ENCODE measurements at places on chromosomes 2 and 18. TPM values are rescaled to one million over a fixed set of nuclear protein-coding genes. Genes with fewer than 3 reads are reported as not detected.

- DNase-seq, result no peak
- H3K27me3 ChIP-seq, result no peaks in the 10 kb centered on the region
- peak overlapping the region; percentile 95 for H3K4me3 ChIP-seq
- H3K4me1 ChIP-seq, result peaks cover 43% of the 10 kb centered on the region
- H3K36me3 ChIP-seq, result no peaks in the 10 kb centered on the region
- H3K27ac ChIP-seq, result no peak overlapping the region
Observed at GRCh38 chr2:226797289-226797988, 2.2 kb downstream of the IRS1 start.

DNA sequence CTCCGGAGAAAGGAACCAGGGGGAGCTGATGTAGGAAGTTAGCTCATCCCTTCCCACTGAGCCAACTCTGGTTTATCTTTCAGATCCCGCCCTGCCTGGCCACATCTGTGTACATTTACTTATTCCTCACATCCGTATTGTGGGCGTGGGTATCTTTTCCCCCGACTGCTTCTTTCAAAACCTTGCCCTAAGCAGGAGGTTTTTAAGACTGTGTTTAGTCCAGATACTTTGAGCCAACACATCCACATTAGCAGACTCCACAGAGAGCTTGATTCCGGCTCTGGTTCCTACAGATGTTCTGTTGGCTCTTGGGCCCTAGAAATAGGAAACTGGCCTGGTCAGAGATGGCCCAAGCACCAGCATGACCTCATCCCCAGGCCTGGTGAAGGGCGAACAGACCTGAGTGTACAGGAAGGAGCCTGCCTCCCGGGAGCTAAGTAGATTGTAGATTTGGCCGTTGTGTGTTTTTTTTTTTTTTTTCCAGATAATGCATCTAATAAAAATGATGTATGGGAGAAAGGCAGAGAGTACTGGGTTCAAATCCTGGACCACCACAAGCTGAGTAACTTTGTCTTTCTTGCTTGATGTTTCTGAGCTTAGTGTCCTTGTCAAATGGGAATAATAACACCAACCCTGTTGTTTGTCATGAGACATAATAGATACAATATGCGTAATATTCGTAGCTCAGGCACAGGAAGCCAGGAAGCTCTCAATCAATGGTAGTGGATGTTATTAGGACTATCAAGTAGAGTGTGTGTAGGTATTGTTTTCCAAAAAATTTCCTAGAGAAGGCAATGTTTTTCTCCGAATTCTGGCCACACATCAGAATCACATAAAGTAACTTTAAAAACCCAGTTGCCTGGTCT, 92.3 kb downstream of the PRKCE start:
- no peaks in the 10 kb centered on the region for H3K4me1 ChIP-seq
- H3K27me3 ChIP-seq, result no peaks in the 10 kb centered on the region
- no peak overlapping the region for H3K27ac ChIP-seq

The SOS1 gene
- total RNA-seq, result 21.9 TPM

The UGT1A4 gene
- total RNA-seq, result not detected

The SLC5A7 gene
- 0.17 TPM for total RNA-seq

Measured in GM23338 (cell line).